Stimulated activated CD8-positive, alpha-beta memory T cell treated with anti-CD3 and anti-CD28 coated beads, Interleukin-7, amount 100 ng/mL, for 24 hours (primary cell): ENCODE measurements at places on chromosomes 3 and 15.

DNA sequence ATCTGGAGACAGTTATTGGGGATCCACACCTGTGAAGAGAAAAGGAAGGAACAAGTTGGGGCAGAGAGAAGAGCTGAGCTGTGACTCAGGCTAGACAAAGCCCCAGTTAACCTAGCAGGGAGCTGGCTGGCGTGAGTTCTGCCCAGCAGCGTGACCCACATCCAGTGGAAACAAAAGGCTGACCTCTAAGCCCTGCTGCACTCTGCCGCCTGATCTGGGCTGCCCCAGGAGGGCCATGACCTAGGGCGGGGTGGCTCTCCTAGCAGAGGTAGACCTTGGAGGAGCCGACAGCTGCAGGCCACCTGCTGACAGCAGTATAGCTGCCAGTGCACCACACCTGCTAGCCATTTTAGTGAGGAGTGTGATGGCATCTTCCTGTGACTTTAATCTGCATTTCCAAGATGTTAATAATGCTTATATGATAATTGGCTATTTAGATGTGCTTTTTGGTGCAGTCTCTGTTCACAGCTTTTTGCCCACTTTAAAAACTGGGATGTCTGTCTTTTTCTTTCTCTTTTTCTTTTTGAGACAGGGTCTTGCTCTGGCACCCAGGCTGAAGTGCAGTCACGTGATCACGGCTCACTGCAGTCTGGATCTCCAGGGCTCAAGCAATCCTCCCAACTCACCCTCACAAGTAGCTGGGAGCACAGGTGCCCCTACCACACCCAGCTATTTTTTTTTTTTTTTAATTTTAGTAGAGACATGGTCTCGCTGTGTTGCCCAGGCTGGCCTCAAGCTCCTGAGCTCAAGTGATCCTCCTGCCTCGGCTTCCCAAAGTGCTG lies 78.1 kb downstream of the LSM3 start:
- no peak for DNase-seq

DNA sequence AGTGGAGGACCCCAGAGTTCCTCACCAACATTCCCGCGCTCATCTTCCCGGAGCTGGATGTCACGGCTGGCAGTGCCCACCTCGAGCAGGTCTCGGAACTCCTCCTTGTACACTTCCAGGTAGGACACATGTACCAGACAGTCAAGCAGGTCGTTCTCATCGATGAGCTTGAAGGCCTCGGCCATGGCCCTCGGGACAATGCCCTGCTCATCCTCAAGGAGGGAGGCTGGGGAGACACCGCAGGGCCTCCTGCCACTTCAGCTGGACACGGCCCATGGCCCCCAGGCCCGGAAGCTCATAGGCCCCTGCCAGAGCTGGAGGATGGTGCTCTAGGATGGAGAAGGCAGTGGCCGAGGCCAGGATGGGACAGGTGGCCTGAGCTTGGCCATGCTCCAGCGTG lies 5.6 kb downstream of the KIF7 start:
- no peak for DNase-seq

GRCh38 chr3:132549890-132550578 lies 47.0 kb upstream of the ACKR4 start:
- DNase-seq = no peak

DNA sequence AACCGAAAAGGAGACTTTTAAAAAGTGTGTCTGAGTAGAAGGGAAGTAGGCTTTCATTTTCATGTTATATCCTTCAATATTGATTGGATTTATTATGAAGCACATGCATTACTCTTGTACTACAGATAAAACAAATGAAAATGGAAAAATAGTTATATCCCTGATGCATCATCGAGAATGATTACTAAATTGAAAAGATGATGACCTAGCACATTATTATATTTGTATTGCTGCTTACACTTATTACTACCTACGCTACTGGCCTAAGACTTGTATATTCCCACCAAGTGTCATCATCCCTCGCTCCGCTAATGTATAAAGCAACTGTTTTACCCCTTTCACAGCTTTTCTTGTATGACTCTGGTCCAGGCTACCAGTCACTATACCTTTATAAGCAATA lies 922.4 kb downstream of the DIPK2A start:
- DNase-seq = no peak

DNA sequence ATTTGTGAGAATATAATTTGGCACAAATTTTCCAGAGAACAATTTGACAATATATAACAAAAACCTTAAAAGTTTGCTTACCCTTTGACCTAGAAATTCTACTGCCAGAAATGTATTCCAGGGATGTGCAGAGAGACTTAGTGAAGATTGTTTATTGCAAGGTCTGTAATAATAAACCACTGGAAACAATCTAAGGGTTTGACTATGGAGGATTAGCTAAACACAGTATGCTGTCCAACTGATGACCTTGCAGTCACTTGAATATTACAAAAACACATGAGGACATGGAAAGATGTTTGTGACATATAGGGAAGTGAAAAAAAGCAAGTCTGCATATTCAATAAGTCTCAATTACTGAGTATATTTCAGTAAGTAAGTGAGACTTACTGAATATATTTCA lies 48.1 kb upstream of the CDV3 start:
- no peak for DNase-seq

DNA sequence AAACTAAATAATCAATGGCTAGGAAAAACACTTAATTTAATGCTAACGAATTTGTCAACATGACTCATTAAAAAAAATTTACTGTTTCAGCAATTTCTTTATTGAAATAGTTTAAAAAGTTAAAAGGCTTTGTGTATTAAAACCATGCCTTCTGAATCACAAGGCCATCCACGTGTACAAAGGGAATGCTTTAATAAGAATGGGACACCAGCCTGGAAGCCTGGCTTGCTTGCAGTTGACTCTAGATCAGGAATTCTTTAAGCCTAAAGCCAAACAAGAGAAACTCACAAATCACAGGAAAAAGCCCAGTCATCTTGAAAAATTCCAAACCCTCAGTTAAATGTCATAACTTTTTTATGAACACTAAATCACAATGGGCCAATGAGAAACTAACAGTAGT lies 137.6 kb downstream of the PEAK1 start:
- DNase-seq = no peak

DNA sequence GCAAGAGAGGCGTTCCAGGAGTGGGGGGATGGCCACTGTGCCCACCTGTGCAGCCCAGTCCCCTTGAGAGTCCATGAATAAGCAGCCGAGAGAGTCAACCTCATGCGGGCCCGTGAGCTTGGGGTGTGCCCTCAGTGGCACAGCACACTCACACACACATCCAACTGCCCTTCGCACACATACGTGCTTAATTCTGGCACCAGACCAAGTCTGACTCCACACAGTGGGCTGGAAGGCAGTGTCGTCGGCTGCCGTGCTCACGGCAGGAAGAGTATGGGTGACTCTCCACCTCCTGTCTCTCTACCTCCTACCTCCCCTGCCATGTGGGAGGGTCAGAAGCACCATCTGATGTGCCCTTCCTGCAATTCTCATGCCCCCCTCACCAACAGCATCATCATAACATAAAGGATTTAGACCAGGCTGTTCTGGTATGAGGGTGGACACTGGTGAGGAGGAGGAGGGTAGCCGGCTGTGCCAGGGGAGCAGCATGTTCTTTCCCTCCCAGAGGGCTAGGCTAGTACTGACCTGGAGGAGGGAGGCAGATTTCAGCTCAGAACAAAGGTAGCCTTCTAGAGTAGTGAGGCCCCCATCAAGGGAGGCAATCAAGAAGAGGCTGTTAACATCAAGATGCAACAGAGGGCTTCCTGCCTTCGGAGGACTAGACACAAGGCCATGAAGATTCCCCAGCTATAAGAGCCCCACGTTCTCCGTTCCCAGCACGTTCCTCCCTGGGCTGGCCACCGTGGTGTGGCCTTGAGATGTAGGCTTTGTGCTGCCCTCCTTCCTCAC lies 5.3 kb upstream of the STRA6 start:
- DNase-seq = no peak

DNA sequence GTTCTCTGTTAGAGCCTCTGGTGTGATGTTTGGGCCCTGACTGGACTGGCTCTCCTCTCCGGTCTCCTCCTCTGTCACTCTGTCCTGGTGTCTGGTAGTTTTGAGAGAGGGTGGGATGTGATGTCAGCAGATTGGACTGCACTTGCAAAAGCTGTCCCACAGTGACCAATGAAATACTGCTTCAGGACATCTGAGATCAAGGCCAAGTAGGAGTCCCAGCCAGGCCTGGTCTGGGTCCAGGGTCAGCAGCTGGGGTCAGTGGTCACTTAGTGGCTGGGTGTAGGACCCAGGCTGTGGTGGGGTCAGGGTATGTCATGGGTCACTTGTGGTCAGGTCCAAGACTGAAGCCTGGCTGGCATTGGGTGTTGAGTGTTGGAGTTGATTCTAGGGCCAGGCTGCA lies 20.9 kb downstream of the ALDH1L1 start:
- no peak for DNase-seq

GRCh38 chr15:94610485-94610884 lies 379.1 kb downstream of the MCTP2 start:
- no peak for DNase-seq

GRCh38 chr15:76190070-76190564 lies 121.2 kb downstream of the ETFA start:
- no peak for DNase-seq

- no peak for DNase-seq
Measured at GRCh38 chr3:8954938-8955763, 8.1 kb downstream of the RAD18 start.

GRCh38 chr3:127796045-127796830 lies 26.1 kb downstream of the MGLL start:
- DNase-seq = no peak

DNA sequence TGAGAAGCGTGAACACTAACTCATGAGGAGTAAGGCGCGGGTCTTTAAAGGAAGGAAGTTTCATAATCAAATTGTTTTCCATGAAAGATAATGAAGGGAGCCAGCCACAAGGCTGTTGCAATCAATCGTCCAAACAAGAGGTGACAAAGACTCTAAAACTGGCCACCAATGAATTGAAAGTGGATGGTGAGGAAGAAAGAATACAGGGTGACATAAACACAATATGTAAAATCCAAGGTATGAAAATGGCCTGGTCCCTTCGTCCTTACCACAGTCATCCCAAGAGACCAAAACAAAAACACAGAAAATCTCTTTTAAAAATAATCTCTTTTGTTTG lies 12.0 kb downstream of the CD86 start:
- DNase-seq = no peak

DNA sequence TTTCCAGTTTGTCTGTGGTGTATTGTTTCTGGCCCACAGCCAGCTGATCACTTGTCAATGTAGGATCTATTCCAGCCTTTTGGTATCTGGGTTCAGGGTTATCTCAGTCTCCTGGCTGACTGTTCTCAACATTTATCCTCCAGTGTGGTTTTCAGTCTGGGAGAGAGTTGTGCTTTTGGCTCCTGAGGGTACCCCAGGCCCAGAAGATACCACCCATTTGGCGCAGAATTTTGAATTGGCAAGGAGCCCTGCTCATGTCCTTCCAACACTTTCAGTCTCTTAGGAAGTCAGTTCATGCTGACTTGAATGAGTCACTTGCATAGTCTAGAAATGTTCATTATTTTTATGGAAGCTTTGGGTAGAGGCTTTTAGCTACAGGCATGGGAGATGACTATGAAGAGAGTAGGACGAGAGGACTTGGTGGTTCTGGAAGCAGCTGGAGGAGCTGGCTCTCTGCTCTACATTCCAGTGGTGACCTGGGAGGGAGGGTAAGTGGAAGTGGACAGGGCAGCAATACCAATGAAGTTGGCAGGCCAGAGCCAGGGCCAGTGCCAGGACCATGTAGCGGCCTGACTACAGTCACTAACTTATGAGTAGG lies 7.2 kb downstream of the POLR2H start:
- no peak for DNase-seq

GRCh38 chr15:72342385-72342784 lies 22.4 kb upstream of the CELF6 start:
- DNase-seq = no peak

GRCh38 chr3:57152151-57153143 lies 12.7 kb downstream of the IL17RD start:
- DNase-seq = no peak

- no peak for DNase-seq
Measured at GRCh38 chr15:51223771-51224229, 114.6 kb downstream of the CYP19A1 start.

- DNase-seq = no peak
Measured at GRCh38 chr3:171950373-171950772, 89.0 kb upstream of the FNDC3B start.

GRCh38 chr3:194395778-194396538 lies 3.1 kb downstream of the GP5 start:
- DNase-seq = no peak

- no peak for DNase-seq
Measured at GRCh38 chr3:2915826-2916225, 194.3 kb downstream of the IL5RA start.

DNA sequence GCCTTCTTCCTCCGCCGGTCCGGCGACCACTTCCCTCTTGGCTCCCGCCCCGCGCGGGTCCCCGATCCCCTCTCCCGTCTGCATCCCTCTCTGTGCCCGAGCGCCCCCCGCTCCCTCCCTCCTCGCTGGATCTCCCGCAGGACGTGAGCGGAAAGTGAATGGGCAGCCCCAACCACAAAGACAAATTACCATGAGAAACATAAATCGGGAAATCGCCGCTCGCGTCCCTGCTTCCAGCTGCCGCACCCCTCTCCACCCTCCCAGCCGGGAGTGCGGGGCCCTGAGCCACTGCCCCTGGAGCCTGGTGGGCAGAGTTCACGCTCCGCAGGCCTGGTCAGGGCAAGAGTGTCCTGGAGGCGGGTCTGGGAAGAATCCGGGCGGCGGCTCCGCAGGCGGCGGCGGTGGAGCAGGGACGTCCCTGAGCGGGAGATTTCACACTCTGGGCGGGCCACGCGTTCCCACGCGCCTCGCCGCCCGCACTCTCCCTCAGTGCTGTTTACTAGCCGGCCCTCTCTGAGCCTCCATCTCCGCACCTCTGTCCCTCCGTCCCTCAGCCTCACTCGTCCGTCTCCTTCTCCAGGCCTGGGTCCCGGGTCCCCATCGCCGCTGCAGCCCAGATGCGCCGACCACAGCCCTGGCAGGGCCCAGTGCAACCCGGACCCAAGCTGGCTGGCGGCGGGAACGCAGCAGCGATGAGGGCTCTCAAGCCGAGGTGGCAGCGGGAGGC lies 835 bp downstream of the SEMA5B start:
- no peak for DNase-seq

DNA sequence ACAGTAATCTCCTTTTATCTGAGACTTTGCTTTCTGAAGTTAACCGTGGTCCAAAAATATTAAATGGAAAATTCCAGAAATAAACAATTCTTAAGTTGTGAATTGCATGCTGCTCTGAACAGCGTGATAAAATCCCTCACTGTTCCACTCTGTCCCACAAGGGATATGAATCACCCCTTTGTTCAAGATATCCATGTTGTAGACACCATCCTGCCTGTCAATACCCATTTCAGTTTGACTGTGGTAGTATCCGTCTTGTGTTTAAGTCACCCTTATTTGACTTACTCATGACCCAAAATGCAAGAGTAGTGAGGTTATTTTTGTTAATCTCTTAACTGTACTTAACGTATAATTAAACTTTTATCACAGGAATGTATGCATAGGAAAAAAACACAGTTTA lies 435.0 kb downstream of the SHQ1 start:
- DNase-seq = no peak
